ENCODE measurements at places on chromosomes 3 and 15.

DNA sequence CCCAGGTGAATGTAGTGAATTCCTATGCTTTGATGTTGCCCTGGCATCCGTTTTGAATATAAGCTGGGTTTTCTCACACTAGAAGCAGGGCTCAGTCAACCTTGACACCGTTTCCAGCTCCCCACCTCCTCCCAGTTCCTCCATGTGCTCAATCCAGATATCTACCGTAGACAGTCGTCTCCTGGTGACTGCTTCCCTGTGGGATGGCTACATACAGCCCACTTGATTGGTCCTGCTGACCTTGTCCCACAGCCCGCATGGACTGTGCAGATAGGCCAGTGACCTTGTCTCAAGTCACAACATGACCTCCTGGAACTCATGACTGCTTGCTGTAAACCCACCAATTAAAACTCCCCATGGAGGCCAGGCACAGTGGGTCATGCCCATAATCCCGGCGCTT is 8.1 kb downstream of the SEMA7A start:
- no peak for DNase-seq

GRCh38 chr3:116270056-116270455 is 175.2 kb downstream of the LSAMP start:
- DNase-seq, result no peak

DNA sequence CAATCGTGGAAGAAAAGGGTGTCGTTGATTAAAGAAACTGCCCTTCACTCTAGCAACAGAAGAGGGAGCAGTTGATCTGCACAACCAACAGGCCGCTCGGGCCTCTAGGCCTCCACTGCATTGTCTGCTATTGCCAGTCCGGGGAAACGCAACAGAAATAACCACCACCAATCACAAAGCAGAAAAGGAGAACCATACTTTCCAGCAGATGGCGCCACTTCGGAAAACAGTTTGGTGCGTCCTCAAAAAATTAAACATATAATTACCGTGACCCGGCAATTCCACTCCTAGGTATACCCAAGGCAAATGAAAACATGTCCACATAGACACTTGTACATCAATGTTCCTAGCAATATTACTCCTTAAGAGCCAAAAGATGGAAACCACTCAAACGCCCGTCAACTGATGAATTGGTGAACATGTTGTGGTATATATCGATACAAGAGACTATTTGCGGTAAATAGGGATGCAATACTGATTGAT is 154.1 kb downstream of the TJP1 start:
- DNase-seq, result no peak

GRCh38 chr3:133038089-133038730 is at the start of gene TMEM108:
Gene TMEM108 (plus strand): TSS chr3:133038391.
- no peak for DNase-seq

- DNase-seq, result no peak
Measured at GRCh38 chr3:126179825-126180476, 435 bp downstream of the ALDH1L1 start.

GRCh38 chr3:31979001-31979697 is 1.9 kb downstream of the OSBPL10 start:
- no peak for DNase-seq

DNA sequence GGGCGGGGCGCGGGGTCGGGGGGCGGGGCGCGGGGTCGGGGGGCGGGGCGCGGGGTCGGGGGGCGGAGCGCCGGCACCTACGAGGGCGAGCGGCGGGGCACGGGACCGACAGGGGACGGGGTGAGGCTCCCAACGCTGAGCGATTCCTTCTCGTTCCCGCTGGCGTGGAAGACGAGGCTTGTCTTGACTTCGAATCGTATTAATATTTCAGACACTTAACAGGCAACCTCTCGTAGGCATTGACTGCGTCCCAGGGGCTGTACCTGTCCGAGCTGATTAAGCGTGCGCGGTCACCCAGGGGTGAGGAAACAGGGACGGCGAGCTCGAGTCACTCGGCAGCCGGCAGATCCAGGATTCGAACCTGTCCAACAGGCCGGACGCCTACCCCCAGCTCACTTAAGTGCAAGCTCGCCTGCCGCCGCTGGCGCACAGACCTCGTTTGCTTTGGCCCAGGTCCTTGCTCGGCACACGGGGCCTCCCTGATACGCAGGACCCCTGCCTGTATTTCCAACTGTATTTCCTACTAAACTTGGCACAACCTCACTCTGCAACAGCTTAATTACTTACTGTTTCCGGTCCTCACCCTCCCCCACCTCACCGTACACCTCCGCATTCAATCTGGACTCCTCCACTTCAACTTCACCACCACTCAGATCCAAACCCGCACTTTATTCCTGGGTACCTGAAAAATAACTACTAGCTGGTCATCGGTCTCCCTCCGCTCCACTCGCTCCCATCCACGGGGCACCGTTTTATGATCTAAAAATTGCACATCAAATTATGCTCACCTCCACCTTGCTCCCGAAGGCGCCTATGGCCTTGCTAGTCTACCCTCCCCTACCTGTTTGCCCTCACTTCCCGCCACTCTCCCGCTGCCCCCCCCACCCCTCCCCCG is 722 bp upstream of the ZXDC start:
- DNase-seq, result no peak

DNA sequence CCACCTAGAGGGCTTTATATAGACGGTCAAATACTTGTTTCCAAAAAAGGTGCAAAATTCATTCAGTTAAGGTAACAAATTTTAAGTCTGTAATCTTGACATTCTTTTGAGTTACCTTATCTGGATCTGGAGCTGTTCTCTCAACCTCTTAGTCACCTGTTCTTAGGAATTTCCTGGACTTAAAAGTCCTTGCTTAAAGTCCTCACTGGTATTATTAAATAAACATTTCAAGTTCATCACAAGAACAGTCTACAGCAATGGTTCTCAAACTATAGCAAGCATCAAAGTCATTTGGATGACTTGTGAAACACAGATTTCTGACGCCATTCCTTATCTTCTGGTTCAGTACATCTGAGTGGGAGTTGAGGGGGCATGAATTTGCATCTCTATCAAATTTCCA is 122.9 kb upstream of the GOLIM4 start:
- DNase-seq, result no peak

DNA sequence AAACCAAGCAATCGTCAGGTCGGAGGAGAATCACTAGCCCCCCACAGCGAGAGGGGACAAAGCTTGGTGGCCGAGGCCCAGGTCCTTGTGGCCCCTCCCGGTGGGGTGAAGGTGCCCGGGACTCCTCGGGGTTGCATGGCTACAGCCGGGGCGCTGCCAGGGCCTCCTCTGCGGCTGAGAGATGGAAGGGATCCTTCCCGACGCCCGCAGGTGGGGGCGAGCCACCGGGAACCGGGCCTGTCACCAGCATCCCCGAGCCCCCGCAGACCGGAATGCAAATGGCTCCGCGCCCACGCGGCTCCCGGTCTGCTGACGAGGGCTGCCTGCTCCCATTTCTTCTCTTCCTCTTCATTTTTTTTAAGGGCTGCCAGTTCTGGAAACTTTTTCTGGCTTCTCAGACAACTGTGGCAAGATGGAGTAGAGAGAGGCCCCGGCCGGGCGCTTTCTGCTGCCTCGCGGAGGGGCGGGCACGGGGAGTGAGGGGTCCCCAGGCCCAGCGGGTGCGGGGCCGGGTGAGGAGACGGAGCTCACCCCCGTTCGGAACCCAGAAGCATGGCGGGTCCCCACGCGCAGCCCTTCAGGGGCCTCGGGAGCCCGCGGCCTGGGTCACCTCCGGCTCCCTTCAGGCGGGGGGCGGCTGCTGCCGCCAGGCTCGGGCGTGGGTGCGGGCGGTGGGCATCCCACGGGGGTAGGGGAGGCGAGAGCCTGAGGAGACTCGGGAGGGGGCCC is 27.5 kb downstream of the MELTF start:
- DNase-seq, result no peak

DNA sequence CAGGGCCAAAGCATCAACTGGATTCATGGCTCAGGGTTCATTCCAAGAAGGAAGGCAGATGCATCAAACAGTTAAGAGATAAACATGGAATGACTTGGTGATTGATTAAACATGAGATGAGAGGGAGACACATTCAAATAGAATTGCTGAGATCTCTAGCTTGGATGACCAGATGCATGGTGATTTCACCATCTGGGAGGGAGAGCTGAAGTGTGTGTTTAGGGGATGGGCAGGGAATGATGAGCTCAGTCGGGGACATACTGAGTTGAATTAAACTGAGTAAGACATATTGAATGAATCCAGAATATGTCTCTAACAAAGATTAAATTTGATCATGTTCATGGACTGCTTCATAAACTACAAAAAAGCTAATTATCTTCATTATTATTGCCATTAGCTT is 35.5 kb downstream of the CADPS start:
- no peak for DNase-seq

DNA sequence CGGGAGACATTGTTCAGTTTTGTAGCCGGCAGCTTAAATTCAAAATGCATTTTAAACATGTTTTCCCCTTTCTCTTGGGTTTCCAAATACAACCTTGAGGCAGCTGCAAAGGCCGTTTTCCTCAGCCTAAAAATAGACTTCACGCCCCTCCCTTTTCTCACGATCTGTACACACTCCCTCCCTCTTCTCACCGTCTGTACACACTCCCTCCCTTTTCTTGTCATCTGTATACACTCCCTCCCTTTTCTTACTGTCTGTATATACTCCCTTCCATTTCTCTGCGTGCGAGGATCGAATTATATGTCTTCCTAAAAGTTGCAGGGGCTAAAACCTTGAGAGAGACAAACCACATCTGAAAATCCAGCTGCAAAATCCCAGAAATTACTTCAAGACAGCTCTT is 8.9 kb downstream of the MUC4 start:
- no peak for DNase-seq

GRCh38 chr3:167729591-167729990 is 5.1 kb downstream of the PDCD10 start:
- no peak for DNase-seq

DNA sequence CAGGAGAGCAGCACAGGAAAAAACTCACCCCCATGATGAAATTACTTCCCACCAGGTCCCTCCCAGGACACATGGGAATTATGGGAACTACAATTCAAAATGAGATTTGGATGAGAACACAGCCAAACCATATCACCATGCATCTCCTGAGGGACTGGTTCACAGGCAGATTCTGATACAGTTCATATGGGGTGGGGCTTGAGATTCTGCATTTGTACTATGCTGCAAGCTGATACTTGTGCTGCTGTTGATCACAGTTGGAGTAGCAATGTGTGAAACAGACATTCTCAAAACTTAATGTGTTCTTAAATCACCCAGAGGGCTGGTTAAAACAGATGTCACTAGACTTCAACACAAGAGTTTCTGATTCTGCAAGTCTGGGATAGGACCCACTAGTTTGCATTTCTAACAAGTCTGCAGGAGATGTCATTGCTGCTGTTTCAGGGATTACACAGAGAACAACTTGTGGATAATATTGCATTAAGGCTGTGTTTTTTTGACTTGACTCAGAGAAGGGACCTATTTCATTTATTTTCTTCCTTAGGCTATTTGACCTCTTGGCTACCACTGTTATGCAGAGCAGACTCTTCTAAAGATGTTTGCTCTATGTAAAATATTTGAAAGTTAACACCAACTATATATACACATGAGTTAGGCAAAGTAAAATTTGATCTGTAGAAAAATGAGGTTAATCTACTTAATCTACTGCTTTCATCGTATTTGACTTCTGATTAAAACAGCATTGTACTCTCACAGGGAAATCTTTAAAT is 194.2 kb upstream of the CNTN3 start:
- no peak for DNase-seq

- DNase-seq, result no peak
Measured at GRCh38 chr3:55538158-55538557, 51.1 kb upstream of the WNT5A start.

DNA sequence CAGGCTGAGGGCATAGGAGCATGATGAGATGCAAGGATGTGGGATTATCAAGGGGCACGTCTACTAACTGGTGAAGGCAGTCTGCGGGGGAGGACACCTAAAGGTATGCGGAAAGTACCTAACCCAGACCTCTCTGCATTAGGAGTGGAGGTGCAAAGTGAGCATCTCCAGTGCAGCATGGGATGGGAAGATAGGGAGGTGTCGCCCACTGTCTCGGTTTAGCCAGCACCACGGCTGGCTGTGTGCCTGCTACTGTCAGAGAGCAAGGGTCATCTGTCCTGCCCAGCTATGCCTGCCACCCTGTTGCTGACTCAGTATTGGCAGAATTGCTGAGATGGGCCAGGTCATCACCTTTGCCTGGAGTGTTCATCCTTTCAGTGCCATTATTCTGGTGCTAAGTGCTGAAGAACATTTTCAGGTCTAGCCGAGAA is 40.1 kb downstream of the OXNAD1 start:
- DNase-seq, result no peak

DNA sequence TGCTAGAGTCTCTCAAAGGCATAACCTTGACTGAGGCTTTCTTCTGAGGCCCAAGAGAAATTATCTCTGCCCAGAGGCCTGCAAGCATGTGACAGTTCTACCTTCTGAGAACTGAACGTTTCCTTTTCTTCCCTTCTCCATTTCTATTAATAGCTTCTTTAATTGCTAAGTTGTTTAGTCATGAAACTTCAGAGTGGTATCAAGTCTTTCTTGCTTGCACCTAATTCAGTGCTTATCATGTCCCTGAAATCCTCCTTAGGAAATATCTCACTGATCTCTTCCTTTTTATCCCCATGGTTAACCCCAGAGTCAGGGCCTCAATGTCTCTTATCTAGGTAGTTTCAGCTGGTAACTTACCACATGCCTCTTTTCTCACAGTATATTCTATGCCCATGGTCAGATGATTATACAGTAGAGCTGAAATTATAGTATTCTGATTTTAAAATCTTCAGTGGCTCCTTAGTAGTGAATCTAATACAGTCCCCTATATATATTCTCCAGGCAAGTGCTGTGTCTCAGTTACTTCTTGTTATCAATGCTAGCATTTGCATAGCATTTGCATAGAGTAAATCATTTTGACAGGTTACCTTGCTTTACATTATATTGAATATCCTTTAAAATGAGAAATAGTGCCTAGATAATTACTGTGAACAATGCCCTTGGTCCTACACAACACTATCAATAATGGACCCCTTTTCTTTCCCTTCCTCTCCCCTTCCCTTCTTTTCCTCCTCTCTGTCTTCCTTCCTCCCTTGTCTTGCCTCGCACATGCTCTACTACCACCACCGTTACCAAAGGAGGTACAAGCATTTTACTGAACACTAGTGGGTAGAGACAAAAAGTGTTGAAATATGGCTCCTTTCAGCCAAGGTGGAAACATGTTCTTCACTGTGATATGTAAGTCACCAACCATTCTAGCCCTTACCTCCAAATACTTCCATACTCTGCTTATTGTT is 33.0 kb downstream of the KBTBD8 start:
- DNase-seq, result no peak

- no peak for DNase-seq
Measured at GRCh38 chr3:136141291-136141785, 54.8 kb downstream of the MSL2 start.

DNA sequence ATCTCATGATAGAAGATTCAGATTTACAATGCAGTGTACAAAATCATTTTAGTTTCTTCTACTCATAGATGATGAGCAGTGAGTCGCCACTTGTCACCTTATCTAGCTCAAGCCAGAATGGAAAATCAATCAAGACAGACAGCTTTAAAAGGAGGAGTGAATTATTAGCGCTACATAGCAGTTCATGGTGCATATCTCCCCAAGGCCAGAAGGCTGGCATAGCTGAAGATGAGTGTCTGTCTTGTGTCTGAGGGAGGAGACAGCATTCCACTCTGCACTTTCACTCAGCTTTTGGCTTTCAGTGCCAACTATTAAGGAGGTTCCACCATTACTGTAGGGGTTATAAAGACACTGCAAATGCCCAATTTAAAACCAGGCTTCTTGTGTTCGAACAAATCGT is 804.1 kb upstream of the LMCD1 start:
- no peak for DNase-seq

All from activated CD8-positive, alpha-beta memory T cell treated with anti-CD3 and anti-CD28 coated beads for 1 hour (primary cell).